Inflammatory macrophage treated with lipopolysaccharide for 4 hours (primary cell): ENCODE measurements at places on chromosomes 12 and 14.
A peak's percentile ranks its signal among the peaks of the same experiment; 100 is the strongest.

DNA sequence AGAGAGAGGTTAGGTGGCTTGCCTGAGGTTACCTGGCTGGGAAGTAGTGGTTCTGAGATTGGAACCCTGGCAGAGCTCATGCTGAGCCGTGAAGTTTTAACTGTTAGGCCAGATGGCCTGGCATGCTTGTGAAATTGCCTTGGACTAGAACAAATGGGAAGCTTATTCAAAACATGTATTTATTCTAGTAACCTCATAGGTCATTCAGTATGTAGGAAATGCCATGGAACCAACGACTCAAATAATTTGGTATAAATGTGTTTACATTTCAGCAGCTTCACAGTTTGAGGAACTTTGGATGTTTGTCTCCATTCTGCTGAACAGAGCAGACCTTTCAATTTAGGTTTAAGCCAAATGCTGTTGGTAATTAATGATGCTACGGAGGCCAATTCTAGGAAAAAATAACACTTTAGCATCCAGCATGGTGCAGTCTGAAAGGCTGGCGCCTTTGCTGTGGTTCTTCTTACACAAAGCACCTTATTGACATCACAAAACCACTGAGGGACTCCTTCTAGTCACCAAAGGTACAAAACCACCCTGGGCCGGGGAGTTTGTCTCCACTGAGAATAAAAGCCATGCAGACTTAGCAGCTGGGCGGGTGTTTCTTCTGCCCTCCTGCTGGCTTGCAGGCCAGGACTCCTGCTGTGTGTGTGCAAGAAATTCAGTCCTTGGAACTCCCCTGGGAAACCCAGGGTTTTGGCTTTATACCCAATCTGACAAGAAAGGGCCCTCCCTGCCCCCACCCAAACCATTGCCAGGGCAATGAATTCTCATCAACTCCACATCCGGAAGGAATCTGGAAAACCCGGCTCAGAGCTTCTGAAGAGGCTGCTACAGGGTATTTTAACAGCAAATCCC is 64.2 kb downstream of the ELK3 start:
- DNase-seq: no peak

GRCh38 chr12:1083889-1084262 is 92.9 kb downstream of the ERC1 start:
- DNase-seq: no peak

GRCh38 chr12:13588574-13588973 is 392.0 kb downstream of the EMP1 start:
- no peak for DNase-seq

- peak; percentile 69 for DNase-seq
Observed at GRCh38 chr12:93127582-93128331, 198.7 kb upstream of the EEA1 start.

GRCh38 chr12:47775100-47775911 is 2.3 kb downstream of the SLC48A1 start:
- DNase-seq: peak; percentile 69

DNA sequence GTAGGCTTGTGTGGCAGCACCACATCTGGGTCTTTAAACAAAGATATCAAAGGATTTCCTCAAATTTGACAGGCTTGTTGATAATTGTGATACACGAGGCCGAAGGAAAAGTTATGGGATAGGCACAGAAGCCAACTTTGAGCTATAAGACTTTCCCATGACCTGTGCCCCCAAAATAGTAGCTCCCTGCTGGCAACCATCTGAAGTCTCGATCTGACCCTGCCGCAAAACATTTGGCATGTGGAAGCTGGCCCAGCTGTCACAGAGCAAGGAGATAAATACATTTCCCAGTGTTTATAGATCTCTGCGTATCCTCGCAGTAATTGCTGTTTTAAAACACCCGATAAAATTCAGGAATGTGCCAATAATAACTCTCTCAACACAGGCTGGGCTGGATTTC is 26.4 kb upstream of the RGS6 start:
- DNase-seq: no peak

DNA sequence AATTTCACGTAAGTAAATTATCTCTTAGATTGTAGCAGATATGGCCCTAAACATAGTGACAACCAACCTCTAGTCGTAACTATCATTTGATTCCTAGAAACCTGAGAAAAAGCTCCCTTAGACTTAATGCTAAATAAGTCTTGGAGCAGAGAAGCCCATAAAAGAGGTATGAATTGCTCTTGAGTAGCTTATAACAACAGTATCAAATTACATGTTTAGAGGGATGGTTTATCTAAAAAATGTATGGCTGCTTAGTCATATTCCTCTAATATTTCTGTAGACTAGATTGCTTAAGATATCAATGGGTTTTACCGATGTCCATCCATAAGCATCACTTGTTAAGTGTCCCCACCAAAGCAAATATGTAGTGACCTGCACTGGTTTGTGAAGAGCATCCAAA is 259.7 kb downstream of the NELL2 start:
- no peak for DNase-seq

GRCh38 chr12:2382370-2383155 is 329.8 kb downstream of the CACNA1C start:
- peak; percentile 38 for DNase-seq

- peak; percentile 65 for DNase-seq
Observed at GRCh38 chr12:49200919-49201594, 12.2 kb upstream of the TUBA1A start.

- no peak for DNase-seq
Observed at GRCh38 chr14:81709681-81710080, 176.0 kb upstream of the SEL1L start.

DNA sequence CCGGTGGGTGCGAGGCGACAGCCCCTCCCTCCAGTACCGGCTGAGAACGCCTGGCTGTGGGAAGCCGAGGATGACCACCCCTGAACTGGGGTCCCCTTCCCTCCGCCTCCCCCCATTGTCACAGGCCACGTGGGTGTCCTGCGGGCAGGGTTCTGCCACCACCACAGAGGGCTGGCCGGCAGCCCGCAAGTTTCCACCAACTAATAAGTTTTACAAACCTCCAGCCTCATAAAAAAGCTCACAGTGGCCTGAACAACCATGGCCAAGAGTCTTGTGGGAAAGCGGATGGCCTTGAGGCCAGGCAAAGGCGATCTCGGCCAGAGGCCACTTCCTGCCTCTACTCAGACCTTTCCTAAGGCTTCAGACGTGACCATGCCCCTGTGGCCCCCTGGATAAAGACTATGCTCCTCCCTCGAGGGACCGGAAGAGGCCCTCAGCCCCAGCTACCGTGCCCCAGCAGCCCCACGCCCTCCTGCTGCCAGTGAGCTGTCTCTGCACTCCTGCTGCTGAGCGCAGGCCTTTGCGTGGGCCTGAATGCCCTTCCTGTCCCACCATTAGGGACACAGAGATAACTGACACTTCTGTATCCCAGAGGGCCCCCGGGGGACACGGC is 46.1 kb upstream of the DLK1 start:
- peak; percentile 2 for DNase-seq

GRCh38 chr12:5568325-5568981 is 136.5 kb downstream of the NTF3 start:
- no peak for DNase-seq

DNA sequence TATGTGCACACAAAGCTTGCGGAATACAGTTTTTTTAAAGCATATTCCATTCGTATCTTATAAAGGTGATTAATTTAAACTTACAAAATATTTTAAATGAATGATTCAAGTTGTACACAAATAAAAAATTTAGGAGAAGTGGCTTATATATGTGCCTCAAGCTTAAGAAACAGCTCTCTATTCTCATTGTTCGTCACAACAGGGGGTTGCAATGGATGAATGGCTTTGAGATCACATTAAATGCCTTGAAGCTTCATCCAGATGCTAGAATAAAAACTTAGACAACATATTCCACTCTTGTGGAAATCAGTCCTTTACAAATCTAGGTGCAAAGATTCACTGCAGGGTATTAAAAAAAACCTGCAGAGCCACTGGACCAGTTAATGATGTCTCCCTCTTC is 303.9 kb upstream of the LRFN5 start:
- DNase-seq: no peak

GRCh38 chr12:50074936-50075807 is 10.0 kb upstream of the SMARCD1 start:
- peak; percentile 73 for DNase-seq

GRCh38 chr14:68650404-68650994 is 142.4 kb downstream of the ZFP36L1 start:
- no peak for DNase-seq

DNA sequence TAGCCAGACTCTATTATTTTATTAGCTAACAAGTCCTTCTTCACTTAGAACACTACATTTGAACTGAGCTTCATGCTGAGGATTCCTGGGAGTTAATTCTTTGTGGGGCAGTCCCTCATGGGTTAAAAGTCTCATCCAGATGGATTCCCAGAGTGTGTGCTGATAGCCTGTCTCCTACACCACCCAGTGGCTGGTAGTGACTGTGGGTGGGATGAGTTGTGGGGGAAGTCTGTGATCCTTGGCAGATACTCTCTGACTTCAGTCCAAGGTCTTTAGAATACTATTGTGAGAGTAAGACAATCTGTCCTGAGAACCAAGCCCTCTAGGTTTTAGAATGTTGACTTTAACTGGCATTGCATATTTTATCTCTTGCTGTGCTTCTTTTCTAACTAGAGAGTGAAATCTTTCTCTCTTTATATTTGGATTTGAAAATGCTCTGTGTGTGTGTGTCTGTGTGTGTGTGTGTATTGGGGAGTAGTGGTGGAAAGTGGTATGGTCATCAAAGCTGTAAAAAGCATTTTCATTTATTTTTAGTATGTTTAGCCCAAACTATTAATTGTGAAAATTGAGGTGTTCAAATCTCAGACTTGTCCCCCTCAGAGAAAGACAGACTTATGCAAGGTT is 37.3 kb downstream of the AKAP6 start:
- DNase-seq: no peak

GRCh38 chr12:48302161-48302911 is 48.4 kb downstream of the ZNF641 start:
- DNase-seq: peak; percentile 13
